ENCODE measurements at places on chromosomes 3 and 15.

- no peak for DNase-seq
These were observed 617.2 kb upstream of the UBE2E2 start for GRCh38 chr3:22585911-22586310.

GRCh38 chr3:38126121-38126892 is 10.6 kb downstream of the ACAA1 start:
- no peak for DNase-seq

DNA sequence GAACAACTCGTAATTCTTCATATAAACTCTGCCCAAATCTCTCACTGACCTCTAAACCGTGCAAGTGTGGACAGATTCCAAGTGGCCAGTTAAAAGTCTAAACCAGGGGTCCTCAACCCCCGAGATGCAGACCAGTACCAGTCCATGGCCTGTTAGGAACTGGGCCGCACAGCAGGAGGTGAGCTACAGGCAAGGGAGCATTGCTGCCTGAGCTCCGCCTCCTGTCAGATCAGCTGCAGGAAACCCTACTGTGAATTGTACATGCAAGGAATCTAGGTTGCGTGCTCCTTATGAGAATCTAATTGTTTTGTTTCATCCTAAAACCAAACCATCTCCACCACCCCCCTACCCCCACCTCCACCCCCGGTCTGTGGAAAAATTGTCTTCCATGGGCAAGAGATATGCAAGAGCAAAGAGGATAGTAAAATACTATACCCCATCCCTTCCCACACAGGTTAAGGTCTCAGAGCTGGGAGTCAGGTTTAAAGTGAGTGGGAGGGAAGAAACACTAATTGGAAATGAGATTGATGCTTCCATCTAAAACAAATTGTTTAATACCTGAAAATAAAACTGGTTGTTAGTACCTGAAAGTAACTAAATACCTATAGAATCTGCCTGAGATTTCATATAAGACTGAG is 54.0 kb downstream of the POLQ start:
- DNase-seq, result no peak

- DNase-seq, result no peak
These were observed 2.0 kb upstream of the TF start for GRCh38 chr3:133744241-133744640.

- DNase-seq, result no peak
These were observed 35.9 kb downstream of the OXNAD1 start for GRCh38 chr3:16300881-16301359.

- no peak for DNase-seq
These were observed 46.2 kb downstream of the GHSR start for GRCh38 chr3:172402090-172402489.

GRCh38 chr3:110650741-110651140 is 420.9 kb upstream of the NECTIN3 start:
- DNase-seq, result no peak

GRCh38 chr3:54538346-54538745 is 389.5 kb downstream of the LRTM1 start:
- peak; percentile 74 for DNase-seq

DNA sequence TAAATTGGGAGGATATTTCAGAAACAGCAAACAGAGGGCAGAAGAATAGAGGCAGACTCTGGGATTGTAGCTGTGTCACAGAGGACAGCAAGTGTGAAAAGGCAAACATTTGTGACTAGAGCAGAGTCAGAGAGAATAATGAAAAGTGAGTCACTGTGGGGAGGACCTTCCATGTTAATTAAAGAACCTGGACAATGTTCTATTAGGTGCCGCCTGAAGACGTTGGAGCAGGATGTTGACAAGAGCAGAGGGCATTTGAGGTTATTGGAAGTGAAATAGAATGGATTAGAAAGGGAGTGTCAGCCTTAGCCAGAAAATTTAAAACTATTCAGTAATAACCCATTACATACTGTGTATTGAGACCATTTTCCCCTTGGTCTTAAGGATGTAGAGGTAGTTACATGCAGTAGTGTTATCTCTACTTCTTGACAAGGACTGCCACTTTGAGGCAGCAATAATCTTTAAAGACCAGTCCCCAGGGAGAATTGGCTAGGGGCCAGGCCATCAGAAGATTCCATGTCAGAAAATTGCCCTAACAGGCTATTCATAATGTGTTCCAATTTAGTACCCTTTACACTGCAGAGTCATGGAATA is 5.8 kb downstream of the ACKR2 start:
- DNase-seq, result no peak

DNA sequence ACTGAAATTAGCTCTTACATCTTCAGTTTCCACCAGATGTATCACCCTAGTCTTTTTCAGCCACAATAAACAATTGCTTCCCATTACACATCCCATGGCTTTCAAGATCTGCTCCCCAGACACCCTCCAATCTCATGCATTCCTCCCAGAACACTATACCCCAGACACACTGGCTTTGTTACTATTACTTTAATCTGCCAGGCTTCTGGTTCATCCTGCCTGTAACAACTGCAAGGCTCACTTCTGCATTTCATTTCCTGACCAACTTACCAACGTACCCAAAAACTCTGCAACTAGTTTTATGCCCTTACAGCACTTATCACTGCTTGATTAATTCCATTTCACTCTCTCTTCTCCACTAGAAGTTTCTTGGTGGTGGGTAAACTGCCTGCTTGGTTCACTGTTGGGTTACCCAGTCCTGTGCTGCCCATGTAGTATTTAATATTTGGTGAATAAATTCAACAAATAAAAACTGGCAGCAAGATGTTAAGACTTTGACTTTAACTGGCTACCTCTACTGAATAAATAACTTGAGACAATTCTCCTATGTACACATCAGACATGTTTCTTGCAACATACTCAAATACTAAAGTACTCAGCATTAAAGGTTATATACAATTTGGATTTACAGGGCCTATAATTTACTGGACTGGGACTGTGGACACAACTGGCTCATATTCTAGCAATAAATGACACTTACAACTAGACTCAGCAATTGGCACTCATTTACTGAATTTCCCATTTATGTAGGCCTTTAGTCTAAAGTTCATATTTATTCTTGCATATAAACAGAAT is 2.7 kb downstream of the RPL22L1 start:
- no peak for DNase-seq

GRCh38 chr3:63876260-63876659 is 12.6 kb downstream of the ATXN7 start:
- DNase-seq, result no peak

DNA sequence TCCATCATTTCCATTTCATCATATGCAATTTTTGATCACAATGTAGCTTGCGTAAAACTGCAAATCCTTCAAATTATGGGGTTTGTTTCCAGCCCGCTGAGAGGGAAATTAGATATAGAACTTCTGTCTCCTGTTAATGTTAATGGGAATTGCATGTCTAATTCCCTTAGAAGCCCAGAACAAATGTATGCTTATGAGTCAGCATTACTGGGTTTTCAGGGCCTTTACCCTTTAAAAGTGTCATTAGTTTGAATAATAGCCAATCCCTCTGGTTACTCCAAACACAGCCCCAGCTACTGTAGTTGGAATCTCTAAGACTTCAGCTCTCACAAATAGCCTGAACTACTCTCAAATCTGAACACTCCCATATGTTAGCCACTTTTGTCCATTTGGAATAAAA is 439.4 kb downstream of the C3orf38 start:
- DNase-seq, result no peak

- DNase-seq, result no peak
These were observed 12.1 kb upstream of the ARID3B start for GRCh38 chr15:74528876-74529275.

DNA sequence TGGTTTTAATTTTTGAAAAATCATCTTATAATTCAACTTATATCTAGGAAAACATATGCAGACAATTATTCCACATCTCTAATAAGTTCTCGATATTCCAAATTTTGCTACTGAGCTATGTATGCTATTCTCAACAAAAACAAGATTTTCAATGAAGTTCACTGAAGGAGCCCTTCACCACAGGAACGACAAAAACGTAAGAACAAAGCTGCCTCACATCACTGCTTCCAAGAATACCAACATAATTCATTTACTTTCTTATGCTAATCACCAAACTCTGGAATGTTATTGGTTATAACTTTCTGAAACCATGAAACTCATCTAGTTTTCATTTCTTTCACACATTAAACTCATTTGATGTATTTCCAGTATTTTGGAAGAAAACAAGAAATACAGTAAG is 49.7 kb downstream of the GNB4 start:
- DNase-seq, result no peak

DNA sequence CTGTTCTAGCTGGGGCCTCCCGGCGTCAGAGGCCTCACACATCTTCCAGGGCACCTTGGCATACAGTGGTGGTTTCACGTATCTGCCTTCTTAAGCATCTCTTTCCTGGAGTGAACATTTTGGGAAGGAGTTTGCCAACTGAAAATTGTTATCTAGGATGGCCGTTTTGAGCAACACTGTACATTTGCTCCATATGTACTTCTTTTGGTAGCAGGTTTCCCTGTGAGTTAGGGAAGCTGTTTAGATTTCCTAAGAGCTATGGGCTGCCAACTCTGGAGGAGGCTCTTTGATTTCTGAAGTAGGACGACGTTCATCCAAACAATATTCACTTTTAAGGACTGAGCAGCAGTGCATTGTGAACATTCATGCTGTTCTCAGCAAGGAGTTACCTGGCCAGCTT is 665.9 kb downstream of the SQOR start:
- no peak for DNase-seq

GRCh38 chr3:189982321-189982945 is 138.3 kb downstream of the P3H2 start:
- no peak for DNase-seq

DNA sequence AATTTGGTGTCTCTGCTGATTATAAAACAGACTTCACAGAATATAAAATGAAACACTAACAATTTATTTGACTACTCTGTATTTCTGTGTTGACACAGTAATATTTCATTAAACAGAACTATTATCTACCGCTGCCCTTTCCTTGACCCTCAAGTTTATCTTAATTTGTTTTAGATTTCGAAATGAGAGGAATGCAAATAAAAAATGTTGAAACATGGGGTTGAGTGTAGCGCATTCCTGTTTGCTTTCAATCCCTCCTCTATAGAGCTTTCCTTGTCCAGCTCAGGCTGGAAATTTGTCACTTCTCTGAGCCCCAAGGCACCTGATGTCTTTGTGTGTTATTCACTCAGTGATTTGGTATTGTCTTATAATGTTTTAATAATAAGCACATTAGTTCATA is 550.2 kb downstream of the ZBBX start:
- no peak for DNase-seq

DNA sequence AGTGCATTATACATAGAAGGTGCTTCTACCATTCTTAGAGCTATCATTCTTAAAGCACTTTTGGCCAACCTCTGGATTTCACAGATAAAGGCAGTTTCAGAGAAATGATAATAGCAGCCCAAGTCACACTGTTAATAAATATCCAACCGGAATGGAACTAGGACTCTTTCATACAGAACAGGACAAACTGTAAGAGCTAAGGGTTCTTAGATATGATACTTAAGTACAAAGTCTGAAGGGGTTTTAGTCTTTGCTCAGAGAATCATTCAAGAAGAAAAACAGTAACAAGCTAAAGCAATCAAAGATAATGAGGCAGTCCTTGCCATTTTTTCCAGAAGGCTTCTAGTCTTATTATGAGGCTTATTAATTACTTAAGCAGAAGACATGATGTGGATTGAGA is 239.0 kb downstream of the ERC2 start:
- DNase-seq, result no peak

DNA sequence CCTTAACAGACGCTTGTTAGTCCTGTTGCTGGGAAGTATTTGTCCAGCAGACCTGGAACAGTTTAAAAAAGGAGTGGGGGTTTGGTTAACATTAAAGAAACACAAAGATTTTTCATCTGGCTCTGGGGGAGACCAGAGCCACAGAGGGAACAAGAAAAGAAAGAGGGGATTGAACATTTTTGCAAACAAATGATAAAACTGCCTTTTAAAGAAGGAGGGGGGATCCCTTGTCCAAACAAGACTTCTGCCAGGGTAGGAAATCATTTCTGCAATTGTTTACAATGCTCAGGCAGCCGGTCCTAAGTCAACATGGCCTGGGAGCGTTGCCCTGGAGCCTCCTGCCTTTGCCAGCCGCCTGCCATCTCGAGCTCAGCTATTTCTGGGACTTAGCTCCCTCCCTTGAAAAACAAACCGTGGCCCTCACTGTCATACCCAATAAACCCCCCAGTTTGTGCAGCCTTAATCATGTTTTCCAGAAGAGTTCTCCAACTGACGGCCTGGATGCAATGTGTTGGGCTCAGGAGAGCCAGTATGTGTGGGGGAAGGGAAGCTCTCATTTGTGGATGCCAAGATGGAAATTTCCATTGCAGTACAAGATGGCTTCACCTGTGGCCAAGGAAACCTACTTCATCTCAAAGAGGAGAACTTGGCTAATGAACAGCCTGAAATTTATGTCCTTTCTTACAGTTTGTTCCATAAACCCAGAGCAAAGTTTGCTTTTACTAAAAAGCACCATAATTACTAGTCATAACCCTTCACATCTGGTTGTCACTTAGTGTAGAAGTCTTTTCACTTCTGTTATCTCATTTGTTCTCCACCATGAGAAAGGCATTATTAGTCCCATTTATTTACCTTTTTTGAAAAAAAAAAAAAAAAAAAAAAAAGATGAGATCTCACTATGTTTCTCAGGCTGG is 75.9 kb upstream of the RNU6-1 start:
- DNase-seq, result peak; percentile 31

- no peak for DNase-seq
These were observed 363.6 kb downstream of the MECOM start for GRCh38 chr3:169299889-169300288.

DNA sequence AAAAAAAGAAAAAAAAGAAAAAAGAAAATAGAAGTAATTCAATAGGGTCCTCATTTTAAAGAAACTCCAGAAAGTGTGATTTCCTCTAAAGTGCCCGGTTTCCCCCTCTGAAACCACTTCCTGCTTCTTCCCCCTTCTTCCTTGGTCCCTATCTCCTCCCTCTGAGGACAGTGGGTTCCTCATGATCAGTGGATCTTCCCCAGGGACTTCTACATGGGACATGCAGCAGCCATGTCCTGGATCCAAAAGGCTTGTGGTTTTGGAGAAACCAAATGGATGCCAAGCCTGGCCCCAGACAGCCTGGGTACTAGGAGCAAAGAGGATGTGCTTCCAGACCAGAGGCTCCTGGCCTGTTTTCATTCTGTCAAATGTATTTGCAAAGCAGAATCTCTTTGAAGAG is 26.6 kb upstream of the SMAD6 start:
- no peak for DNase-seq

DNA sequence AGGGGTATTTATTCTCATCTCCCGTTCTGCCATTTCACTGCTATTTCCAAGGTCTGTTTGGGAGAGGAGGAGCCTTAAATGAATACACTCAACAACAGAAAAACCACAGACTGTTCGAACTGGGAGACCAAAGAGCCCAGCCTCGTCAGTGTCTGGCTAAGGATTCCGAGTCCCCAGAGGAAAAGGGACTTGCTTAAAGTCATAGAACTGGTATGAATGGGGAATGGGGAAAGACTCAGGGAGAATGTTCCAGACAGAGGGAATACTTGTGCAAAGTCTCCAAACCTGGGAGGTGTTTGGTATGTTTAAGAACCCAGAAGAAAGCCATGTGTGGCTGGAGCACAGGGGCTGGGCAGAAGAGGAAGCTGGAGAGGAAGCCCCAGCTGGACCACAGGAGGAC is 46.9 kb downstream of the FAM43A start:
- no peak for DNase-seq

- DNase-seq, result no peak
These were observed 20.1 kb downstream of the SLC15A2 start for GRCh38 chr3:121914081-121914998.
